ENCODE measurements at places on chromosomes 5 and 9. TPM values are rescaled to one million over a fixed set of nuclear protein-coding genes. Genes with fewer than 3 reads are reported as not detected.

- H3K4me3 ChIP-seq: no peak overlapping the region
- H3K27ac ChIP-seq: no peak overlapping the region
- no peaks in the 10 kb centered on the region for H3K27me3 ChIP-seq
- H3K36me3 ChIP-seq: peaks cover 21% of the 10 kb centered on the region
These were observed 99.2 kb downstream of the WDR70 start for GRCh38 chr5:37478121-37478894.

- H3K4me3 ChIP-seq: no peak overlapping the region
- no peaks in the 10 kb centered on the region for H3K27me3 ChIP-seq
- no peaks in the 10 kb centered on the region for H3K36me3 ChIP-seq
- H3K4me1 ChIP-seq: peaks cover 12% of the 10 kb centered on the region
These were observed 138.4 kb upstream of the IER5L start for GRCh38 chr9:129316281-129317030.

Gene FGF18
- not detected for polyA plus RNA-seq

Gene THOC3
- polyA plus RNA-seq: 161 TPM

Gene PCDHGA8
- not detected for polyA plus RNA-seq

Measured in naive thymus-derived CD4-positive, alpha-beta T cell (primary cell).